ENCODE measurements at places on chromosomes 1 and 21.

GRCh38 chr21:35561116-35561515 lies 499.2 kb downstream of the SETD4 start:
- DNase-seq: no peak

DNA sequence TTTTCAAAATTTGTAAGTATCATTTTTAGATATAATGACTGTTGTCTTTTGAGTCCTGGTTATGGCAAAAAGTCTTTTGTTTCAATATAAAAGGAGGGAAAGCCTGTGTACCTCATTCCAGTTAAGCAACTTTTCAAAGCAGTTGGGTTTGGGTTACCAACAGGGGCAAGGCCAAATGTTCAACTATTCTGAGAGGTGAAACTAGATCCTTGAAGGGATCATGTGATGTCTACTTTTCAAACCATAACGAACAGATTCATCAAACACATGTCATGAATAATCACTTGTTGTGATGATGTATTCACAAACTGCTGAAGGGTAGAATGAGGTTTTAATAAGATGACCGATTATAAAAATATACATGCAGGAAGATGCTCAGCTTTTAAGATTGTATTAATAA lies 171.3 kb downstream of the HHAT start:
- DNase-seq: no peak

GRCh38 chr1:33182401-33182841 lies 578 bp upstream of the TRIM62 start:
- no peak for DNase-seq

DNA sequence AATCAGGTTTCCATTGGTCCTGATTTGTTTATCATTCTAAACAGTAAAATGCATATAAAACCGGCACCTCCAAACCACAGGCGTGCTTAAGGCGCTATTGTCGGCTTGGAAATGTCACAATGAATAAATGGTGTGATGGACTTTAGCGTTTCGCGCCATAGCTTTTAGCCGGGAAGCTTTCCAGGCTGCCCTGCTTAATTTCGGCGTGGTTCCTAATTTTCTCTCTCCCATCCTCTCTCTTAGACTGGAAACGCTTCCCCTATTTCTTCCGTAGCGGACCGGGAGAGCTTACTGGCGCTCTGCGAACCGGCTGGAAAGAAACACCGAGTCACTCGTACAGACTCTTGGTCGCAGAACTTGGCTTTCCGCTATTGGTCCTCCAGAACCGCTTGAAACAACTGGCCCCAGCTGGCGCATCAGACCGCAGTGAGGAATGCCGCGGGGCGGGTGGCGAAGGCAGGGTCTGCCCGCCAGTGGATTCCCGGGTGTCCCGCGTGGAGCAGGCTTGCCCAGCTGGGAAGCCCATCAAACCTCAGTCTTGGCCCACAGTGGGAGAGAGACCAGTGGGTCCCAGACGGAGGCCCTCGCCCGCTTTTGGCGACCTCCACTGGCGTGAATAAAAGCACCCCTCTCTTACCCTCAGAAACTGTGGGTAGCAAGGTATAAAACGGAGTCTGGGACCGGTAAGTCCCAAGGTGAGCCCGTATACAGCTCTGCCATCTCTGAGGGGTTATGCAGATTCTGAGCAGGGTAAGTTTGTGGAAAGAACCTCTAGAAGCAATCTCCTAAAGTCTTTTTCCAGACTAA lies 4.0 kb upstream of the LHX8 start:
- DNase-seq: no peak
